Nucleus accumbens (tissue), 56 donors: ENCODE measurements at places on chromosomes 12 and 14.

DNA sequence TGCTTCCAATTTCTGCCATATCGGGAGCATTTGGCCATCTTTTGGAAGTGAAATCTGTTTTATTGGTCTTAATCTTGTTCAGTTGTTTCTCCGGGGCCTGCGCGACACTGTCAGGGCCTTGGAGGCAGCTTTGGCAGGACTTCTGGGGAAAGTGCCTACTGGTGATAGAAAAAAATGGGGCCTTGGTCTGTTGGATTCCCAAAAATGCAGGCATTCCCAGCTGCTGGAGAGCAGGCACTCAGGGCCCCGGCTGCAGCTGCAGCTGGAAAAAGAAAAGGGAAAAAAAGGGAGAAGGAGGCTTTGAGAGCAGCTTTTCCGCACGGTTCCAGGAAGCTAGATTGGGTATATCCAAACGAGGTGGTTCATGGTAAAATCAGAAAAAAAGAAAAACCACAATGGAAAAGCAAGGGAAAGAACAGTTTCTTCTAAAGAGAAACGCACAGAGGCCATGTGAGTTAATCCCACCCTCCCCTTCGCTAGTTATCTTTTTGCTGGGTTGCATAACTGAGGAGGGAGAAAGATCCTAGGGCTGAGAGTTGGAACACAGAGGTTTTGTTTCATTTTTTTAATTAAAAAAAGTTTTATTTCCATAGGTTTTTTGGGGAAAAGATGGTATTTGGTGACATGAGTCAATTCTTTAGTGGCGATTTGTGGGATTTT is 134.7 kb upstream of the RFLNA start:
- DNase-seq: no peak

GRCh38 chr14:98138666-98139065 is 1133.3 kb downstream of the BCL11B start:
- no peak for DNase-seq

DNA sequence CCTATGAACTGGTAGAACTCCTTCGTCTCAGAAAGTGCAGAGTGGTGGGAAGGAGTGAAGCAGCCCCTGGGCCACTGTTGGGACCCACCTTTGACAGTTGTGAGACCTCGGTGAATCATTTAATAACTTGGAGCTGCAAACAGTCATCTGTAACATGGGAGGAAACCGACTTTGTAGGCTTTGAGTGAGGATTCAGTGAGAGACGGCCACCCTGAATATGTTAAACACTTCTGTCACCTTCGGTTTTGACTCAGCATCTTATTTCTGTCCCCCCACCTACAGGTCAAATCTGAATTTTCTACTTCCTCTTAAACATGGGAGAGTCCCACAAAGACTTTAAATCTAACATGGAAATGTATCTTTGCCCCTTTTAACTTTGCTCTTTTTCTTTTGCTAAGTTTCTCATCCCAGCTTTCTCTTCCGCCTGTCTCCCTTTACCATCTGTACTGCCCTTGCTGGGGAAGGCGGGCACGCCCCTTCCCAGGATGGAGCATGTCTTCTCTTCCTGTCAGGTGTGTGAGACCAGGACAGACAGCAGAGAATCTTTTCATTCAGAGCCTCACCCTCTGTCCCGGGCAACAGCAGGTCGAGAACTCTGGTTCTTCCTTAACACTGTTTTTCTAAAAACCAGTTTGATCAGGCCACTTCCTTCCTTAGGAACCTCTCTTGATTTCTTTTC is 37.1 kb downstream of the ZC3H14 start:
- DNase-seq: no peak

DNA sequence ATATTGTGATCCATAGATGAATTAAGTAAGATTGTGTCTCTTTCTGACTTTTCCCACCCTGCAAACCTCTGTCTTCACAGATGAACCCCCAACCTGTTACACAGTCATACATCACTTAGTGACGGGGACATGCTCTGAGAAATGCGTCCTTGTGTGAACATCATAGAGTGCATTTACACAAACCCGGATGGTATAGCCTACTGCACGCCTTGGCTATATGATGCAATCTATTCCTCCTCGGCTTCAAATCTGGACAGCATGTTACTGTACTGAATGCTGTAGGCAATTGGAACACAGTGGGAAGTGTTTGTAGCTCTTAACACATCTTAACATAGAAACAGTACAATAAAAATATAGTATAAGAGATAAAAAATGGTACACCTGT is 7.4 kb upstream of the TESPA1 start:
- no peak for DNase-seq

GRCh38 chr12:76546889-76547288 is 12.7 kb downstream of the OSBPL8 start:
- no peak for DNase-seq

GRCh38 chr14:99450266-99450665 is 30.4 kb downstream of the SETD3 start:
- no peak for DNase-seq
